CD4-positive, alpha-beta T cell treated with Interleukin-1 beta for 1 hour (primary cell): ENCODE measurements at places on chromosomes 12 and 14.
A peak's percentile ranks its signal among the peaks of the same experiment; 100 is the strongest.

DNA sequence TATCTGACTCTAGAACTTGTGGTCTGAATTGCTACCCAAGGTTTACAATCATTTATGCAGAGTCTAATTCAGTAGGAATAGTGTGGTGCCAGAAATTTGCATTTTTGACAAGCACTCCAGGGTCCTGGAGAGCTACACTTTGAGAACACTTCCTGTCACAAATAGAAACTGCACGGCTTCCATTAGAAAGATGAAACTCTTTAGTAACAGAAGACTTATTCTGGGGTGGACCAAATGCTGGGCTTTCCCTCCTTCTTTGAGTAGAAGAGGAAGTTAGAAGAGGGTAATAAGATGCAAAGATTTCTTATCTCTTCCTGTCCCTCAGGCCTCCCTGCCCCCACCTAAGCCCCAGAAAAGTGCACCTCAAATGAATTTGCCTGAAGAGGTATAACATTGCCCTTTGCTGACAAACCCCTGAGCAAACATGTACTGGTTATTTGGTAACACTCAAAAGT is 28.4 kb downstream of the DGLUCY start:
- DNase-seq, result peak; percentile 23

DNA sequence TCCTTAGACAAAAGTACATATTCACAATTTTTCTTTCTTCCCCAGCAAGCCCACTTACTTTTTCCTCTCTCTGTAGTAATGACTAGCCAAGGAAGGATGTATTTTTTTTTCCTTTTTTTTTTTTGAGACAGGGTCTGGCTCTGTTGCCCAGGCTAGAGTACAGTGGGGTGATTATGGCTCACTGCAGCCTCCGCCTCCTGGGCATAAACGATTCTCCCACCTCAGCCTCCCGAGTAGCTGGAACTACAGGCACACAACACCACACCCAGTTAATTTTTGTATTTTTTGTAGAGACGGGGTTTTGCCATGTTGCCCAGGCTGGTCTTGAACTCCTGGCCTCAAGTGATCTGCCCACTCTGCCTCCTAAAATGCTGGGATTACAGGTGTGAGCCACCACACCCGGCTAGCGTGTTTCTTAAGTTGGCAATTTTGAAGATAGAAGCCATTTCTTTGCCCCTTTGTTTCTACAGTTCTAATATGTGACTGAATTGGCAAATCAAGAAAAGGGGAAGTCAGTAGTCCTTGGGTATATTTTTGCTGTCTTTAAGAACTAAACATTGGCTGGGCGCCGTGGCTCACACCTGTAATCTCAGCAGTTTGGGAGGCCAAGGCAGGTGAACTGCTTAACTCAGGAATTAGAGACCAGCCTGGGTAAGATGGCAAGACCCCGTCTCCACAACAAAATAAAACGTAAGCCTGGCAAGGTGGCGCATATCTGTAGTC is 3.2 kb upstream of the NACA start:
- DNase-seq, result no peak

GRCh38 chr12:122965321-122965751 is 927 bp downstream of the ABCB9 start:
- DNase-seq, result no peak

- DNase-seq, result no peak
Observed at GRCh38 chr14:73014105-73014504, 12.8 kb downstream of the ZFYVE1 start.

- DNase-seq, result peak; percentile 41
Observed at GRCh38 chr12:110669193-110669502, 19.8 kb downstream of the HVCN1 start.

- no peak for DNase-seq
Observed at GRCh38 chr14:66426451-66426850, 59.7 kb upstream of the CCDC196 start.

DNA sequence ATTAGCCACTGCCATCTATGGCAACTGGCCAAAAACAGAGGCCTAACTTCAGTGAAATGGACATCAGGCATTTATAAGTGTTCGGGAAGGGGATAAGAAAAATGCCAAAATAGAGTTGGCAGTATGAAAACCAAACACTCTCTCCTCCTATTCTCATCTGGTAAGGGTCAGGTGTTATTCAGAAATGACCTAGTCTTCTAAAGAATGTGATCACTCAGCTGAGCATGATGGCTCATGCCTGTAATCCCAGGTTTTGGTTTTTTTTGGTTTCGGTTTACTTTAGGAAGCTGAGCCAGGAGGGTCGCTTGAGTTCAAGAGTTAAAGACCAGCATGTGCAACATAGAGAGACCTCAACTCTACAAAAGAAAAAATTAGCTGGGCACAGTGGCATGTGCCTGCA is 170.3 kb downstream of the GRIN2B start:
- DNase-seq, result no peak

GRCh38 chr12:41419131-41419893 is 231.2 kb downstream of the PDZRN4 start:
- no peak for DNase-seq

DNA sequence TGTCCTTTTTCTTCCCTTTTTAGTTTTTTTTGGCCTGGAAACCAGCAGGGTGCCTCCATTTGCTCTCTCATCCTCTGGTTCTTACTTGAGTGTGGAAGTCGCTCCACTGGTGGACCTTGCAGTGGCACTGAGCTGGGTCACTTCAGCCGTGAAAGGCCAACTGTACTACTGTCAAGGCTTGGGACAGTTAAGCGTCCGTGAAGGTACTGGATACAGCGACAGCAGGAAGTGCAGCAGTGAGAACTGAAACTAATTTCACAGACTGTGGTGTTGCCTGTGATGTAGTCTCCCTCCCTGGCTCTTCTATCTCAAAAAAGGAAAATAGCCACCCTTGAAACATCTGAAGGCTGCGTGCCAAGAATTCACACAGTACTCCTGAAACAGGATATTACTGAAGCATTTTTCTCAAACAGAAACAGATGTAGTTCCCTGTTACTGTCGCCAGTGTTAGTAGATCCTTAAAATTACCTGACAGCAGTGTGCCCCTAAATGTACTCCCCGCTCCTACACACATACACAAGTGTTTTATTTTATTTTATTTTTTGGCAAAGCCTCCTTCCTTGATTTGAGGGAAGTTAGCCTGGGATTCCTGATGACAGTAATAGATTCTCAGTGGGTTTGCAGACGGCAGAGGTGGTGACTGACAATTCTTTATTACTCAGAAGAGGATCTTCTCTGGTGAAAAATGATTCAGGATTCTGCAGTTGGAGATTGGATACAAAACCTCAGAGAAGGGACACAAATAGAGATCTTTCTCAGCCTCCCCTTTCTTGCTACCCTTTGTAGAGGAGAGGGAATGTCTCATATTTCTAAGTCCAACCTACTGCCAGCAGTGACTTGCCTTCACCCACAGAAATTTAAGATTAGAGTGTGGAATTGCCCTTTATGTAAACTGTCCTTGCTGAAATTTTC is 4.4 kb downstream of the SUSD6 start:
- peak; percentile 60 for DNase-seq

DNA sequence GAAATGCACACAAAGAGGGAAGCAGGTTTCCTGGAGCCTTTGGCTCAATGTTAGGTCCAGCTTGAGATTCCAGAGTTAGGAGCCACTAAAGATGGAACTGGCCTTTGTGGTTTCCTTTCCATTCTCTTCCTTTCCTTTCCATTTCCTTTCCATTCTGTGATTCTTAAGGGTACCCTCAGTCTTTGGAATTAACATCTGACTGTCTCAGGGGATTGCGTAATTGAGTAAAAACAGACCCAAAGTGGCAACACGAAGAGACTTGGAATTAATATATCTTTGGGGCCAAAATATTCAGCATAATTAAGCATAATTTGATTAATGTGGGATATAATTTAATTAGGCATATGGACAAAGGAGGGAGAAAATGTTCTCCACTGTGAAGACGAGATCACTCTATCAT is 205.6 kb downstream of the CRADD start:
- DNase-seq, result no peak

DNA sequence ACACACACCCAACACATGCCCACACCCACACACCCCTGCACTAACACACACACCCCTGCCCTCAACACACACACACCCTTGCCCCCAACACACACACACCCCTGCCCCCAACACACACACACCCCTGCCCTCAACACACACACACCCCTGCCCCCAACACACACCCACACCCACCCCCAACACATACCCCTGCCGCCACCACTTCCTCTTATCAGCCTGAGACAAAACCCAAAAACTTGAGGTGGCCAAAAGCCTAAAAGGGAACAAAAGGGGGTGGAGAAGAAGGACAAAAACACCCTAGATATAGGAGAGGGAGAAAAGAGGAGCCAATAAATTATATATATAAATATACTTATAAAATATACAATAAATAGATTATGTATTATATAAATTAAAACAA is 9.1 kb upstream of the DEGS2 start:
- no peak for DNase-seq

GRCh38 chr12:104669089-104669721 is 212.5 kb downstream of the CHST11 start:
- no peak for DNase-seq

- DNase-seq, result peak; percentile 16
Observed at GRCh38 chr12:65278576-65279368, at the start of gene MSRB3. Gene MSRB3, plus strand, starts transcription at chr12:65278683. Its CDS starts 29,897 bp downstream, at chr12:65308580.

DNA sequence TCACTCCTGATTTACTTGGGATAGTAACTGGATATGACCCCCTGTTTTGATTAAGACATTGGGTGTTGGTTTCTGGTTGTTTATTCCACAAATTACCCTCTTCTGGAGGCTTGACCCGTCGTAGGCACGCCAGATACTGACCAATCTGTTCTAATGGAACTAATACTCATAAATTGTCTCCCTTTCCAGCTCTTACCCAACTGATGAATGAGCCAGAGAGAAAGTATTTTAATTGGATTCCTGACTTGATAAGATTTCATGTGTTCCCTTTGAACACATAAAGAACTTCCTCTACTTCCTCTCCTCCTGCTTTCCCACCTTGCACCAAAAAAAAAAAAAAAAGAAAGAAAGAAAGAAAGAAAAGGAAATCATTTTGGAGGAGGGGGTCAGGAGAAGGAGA is 340.9 kb downstream of the PCNX1 start:
- DNase-seq, result no peak

- DNase-seq, result no peak
Observed at GRCh38 chr14:30210630-30211029, 283.0 kb upstream of the PRKD1 start.

DNA sequence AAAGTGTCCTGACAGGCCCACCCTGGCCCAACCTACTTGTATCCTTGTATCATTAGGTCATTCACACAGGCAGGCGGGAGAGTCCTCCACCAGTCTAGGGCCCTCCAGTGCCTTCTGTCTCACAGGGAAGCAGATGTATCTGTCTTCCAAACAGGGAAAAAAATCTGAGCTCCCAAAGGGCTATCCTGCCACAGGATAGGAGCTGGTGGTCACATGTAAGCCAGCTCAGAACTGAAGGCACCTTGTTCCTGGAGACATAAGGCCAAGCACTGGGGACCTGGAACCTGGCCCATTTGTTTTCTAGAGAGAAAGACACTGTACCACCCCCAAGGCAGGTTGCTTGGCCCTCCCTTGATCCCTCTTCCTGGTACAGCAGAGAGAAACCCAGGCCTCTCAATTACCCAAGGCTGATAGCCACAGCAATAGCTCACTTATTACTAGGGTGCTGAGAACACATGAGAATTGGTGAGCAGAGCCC is 19.4 kb upstream of the PLEKHH1 start:
- DNase-seq, result no peak

- DNase-seq, result no peak
Observed at GRCh38 chr14:75803765-75804164, 142.7 kb downstream of the TTLL5 start.

DNA sequence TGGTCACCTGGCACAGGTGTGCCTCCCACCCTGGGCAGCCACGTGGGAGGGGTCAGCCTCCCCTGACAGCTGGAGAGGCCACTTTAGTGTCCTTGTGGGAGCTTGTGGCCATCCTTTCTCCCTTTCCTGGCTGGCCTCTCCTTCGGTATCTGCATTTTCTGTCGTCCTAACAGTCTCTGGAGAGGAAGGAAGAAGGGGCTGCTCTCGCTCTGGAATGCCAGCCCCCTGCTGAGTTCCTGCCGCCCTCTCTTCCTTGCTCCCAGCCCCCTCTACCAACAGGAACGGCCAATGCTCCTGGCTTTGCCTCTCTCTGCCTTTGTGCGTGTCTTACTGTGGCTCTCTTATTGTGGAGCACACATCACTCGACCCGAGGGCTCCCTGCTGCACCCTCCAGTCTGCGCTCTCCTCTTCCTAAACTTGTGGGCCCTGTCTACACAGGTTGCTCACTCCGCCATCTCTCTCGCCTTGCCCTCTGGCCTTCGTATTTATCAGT is 70.8 kb downstream of the FBXL14 start:
- no peak for DNase-seq

DNA sequence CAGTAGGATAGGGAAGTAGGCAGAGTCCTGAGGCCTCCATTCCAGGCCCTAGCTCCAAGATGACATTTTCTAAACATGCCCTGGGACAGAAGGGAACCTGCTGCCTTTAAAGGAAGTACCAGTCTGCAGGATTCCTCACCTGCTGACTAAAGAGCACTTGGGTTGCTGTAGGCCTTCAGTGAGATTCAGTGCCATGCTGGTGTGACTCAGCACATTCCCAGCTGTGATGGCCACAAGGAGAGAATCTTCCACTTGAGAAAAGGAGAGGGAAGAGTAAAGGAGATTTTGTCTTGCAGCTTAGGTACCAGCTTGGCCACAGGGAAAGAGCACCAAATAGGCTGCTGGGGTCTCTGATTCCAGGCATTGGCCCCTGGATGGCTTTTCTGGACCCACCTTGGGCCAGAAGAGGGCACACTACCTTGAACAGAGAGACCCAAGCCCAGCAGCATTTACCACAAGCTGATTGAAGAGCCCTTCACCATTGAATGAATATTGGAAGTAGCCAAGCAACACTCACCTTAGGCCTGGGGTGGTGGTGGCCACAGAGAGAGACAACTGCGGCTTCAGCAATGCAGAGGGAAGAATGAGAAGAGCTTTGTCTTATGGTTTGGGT is 498.3 kb downstream of the KCNH5 start:
- DNase-seq, result no peak

- no peak for DNase-seq
Observed at GRCh38 chr14:91047174-91047753, 13.2 kb downstream of the RPS6KA5 start.

GRCh38 chr14:53350866-53351265 is 197.7 kb upstream of the DDHD1 start:
- DNase-seq, result no peak

- no peak for DNase-seq
Observed at GRCh38 chr14:67239582-67239981, 1.7 kb upstream of the PALS1 start.

DNA sequence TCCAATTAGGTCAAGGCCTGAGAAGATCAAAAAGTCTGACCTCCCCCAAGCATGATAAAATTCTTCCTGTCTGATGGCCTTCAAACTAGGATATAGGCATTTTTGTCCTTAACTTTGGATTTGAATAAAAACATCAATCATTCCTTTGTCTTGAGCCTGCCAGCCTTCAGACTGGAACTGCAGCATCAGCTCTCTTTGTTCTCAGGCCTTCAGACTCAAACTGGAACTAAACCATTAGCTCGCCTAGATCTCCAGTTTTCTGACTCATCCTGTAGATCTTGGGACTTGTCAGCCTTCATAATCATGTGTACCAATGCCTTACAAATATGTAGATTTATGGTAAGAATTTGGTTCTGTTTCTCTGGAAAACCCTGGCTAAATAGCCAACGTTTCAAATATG is 721.7 kb downstream of the GALC start:
- DNase-seq, result no peak
